ENCODE measurements at places on chromosomes 3 and 15.

DNA sequence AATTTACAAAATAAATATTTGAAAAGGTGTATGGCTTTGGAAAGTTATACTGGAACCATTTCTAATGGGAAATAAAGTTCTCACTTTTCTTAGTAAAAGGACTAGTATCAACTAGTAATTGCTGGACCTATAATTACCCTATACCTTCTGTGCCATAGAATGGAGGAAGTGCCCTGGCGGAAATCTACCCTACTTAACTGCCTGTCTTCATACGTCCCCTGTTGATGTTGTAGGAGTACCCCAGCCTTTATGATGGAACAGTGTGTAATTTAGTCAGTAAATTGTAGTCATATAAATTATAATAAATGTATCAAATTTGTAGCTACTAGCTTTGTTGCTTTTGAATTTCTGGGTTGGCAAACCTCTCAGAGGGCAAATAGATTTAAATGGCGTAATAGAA lies 149.9 kb downstream of the LPP start:
- no peak for DNase-seq

DNA sequence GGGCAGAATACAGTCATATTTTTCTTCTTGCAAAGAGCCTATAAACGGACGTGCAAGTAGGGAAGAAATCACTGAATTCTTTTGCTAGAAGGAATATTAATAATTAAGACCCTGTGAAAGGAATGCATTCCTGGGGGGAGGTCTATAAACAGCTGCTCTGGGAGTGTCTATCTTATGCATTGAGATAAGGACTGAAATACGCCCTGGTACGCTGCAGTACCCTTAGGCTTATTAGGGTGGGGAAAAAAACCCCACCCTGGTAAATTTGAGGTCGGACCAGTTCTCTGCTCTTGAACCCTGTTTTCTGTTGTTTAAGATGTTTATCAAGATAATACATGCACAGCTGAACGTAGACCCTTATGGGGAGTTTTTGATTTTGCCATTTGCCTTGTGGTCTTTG lies 100.0 kb upstream of the KBTBD8 start:
- DNase-seq: no peak

DNA sequence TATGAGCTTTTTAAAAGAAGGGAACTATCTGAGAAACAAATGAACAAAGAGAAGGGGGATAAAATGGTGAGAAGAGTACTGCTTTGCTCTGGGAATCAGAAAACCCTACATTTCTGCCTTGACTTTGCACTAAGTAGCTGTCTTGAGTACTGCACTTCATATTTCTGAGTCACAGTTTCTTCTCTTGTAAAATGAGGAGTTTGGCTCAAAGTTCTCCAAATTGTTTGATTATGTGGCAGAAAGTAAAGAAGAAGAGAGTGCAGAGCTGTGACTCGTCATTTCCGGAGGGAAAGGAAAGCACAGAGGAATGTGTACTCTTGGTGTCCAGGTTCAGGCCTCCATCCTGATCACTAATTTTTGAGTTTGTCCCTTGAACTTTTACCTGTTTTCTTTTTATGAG lies 54.7 kb downstream of the TP63 start:
- DNase-seq: peak; percentile 63

DNA sequence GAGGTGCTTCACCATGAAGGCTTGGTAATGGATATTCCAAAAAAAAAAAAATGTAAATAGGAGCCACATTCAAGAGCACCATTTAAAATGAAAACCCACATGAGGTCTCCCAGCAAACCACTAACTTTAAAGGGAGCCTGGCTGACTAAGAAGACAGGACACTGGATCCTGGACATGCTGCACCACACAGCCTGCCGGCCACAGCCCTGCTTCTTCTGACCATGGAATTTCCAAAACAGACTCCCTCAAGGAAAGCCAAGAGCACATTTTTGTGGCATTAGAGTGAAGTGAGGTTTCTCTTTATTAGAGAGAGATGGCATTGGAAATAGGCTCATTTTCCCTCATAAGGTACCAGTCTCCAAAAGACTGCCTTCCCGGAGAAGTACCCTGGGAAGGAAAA lies 113.9 kb downstream of the RORA start:
- DNase-seq: no peak

DNA sequence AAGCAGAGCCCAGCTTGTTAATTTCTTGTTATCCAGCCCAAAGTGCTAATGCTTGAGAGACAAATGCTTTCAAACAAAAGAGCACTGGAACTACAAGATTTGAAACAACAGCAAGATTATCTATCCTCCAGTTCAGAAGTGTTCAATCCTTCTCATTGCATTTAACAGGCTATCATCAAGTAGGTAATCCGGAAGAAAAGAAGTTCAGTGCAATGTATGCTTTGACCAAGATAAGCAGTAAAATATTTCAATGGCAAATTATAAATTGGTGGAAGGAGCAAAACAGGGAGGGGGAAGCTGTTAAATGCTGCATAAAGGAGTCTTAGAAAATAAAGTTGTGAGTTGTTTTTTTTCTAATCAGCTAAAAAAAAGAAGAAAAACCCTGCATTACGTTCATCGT lies 8.8 kb downstream of the LRIG1 start:
- DNase-seq: no peak

GRCh38 chr15:67997996-67998395 lies 56.1 kb upstream of the PIAS1 start:
- no peak for DNase-seq

DNA sequence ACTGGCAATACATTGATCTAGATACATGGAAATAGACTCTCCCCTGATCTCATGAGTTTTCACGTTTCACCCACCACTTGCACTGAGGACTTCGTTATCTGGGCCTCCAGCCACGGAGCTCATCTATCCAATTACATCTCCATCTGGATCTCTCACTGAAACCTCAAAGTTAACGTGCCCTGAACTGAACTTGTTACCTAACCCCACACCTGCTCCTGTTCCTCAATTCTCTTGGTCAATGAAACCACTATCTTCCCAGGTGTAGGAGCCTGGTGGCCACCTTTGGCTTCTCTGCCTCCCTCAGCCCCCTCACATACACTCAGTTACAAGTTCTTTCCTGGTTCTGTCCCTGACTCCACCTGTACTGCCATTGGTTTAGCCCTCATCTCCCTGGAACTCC lies 9.7 kb downstream of the DGKG start:
- no peak for DNase-seq

DNA sequence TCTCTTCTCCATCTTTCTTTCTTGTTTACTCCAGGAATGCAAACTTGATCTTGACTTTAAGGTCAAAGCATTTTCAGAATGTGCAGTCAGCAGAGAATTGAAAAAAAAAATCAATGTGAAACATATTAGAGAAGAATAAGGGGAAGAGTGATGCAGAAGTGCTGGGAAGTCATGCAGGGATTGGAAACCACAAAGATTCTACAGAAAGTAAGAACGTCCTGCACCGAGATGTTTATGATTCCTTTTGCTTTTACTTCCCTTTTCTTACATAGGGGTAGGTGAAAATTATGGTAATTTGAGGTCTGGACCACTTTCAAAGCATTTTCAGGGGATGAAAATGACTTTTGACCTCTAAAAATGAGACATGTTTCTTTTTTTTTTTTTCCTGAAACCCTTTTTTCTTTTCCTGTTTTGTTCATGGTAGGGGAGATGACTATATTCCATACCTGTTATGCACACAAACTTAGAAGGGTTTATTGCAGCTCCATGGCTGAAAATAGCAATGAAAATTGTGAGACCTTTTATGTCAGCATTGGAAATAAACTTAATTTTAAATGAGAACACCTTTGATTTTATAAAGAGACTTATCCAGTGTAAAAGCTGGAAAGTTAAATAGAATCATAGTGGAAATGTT lies 623.5 kb upstream of the TBL1XR1 start:
- DNase-seq: no peak

DNA sequence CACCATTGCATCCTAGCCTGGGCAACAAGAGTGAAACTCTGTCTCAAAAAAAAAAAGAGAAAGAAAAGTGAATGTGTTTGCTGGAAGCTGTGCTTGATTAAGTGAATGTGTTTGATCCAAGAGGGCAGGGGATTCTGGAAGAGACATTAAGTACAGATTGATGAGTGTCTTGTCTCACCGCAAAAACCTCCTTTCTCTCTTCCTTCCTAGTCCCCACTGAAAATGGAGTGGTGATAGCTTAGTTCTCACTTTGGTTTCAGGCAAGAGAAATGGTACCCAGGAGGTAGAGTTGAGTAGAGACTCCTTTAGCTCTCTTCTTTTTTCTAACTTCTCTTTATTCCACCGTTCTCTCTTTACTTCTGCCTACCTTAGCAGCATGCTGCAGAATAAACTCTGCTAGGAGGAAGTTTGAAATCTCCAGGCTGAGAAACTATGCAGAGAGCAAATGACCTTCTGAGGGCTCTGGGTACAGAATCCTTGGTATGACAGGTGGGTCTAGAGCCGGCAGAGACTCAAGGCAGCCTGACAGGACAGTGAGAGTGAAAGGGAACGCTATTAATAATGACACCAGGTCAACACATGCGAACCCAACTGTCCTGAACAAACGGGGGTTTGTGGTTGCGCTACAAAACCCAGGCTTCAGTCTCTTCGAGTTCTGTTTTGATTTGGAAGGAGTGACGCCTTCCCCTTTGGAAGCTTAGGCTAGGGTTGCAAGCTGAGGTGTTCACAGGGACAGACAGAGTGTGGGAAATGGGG lies 74.9 kb downstream of the SMAD3 start:
- no peak for DNase-seq

GRCh38 chr15:89827829-89828228 lies 13.2 kb upstream of the ANPEP start:
- DNase-seq: no peak

- DNase-seq: no peak
Observed at GRCh38 chr3:51391566-51392354, 675 bp downstream of the RBM15B start.

DNA sequence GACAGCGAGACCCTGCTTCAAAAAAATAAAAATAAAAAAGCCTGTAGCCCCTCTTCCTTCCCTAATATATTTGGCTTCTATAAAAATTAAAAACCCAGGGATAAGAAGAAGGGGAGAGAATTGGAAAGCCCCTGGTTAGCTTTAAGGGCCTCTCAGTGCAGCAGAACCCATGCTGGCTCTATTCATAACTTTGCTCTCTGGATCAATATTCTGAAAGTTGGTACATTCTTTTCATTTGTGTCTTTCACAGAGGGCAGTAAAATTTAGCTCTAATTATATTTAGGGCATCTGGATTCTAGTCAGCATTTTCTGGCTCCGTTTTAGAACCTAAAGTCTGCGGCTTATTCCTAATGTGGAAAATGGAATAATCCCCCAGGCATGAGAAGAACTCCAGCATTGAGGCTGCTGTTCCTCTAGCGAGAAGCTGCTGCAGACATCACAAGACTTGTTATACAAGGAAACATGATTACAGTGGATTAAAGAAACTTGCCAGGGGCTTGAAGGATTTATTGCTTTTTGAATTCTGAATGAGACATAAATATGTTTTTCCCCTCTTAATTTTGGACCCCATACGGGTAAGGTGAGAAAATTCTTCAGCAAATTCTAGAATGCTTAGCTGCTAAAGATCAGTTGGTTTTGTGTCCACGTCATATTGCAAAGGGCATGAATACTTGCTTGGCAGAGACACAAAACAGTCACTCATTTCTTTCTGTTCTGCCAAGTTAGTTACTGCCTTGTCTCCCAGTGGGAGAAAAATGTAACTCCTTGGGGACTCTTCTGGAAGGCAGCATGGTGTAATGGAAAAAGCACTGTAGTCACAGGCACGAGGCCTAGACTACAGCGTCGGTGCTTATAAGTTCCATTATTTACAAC lies 177.7 kb downstream of the VGLL4 start:
- no peak for DNase-seq

GRCh38 chr3:128334766-128335165 lies 131.9 kb downstream of the DNAJB8 start:
- no peak for DNase-seq
